ENCODE measurements at places on chromosomes 11 and 22.

GRCh38 chr11:33713151-33713855 is 12.7 kb upstream of the C11orf91 start:
- no peak for DNase-seq

DNA sequence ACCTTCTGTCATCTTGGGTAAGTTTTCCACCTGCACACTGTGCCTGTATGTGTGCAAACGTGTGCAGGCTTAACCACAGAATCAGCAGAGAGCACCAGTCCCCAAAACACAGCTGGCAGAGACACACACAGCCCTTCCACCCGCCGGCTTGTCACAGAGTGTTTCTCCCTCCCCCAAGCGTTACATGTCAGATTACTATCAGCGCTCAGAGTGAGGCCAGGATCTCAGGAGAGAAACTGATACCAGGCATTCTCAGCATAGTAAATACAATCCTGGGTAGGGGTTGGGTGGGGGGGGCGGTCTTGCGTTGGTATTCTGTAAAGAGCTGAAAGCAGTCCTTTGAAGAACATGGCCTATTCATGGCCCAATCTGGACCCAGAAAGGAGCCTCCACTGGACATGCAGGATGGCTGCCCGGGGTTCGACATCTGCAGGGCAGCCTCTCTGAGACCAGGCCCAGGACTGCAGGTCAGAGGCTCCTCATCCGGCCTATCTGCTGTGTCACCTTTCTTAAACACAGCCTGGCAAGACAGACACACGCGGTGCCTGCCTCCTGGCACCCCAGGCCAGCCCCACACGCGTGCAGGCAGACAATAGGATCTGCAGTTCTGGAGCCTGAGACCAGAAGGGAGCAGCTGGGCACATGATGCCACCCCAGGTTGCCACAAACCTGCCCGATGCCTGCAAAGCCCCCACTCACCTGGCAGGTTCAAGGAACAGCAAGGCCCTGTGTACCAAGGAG is 1.7 kb downstream of the OSBPL5 start:
- no peak for DNase-seq

DNA sequence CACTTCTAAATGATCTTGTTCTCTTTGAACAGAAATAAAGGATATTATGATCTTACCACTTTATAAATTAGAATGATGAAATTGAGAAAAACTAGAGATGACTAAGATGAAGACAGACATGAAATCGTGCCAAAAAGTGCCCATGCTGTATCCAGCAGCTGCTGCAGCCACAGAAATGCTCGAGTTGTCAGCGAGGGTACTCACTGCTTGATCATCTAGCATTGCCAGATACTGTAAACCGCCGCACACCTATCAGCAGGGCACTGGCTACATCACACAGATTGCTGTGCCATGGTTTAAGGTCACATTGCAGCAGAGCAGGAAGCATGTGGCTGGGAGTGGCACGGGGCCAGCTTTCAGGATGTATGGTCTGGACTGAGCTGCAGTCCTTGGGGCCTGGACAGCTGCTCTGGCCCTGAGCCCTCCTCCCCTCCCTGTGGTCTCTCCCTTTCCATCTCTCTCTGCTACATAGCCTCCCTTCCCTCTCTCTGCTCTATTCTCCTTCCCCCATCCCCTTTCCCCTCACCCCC is 51.0 kb upstream of the SEPTIN5 start:
- DNase-seq, result no peak

GRCh38 chr11:124814739-124815138 is 14.5 kb upstream of the MSANTD2 start:
- no peak for DNase-seq

GRCh38 chr11:13448876-13449275 is 14.1 kb downstream of the BTBD10 start:
- no peak for DNase-seq

- no peak for DNase-seq
Measured at GRCh38 chr11:34633640-34633989, 12.7 kb downstream of the EHF start.

DNA sequence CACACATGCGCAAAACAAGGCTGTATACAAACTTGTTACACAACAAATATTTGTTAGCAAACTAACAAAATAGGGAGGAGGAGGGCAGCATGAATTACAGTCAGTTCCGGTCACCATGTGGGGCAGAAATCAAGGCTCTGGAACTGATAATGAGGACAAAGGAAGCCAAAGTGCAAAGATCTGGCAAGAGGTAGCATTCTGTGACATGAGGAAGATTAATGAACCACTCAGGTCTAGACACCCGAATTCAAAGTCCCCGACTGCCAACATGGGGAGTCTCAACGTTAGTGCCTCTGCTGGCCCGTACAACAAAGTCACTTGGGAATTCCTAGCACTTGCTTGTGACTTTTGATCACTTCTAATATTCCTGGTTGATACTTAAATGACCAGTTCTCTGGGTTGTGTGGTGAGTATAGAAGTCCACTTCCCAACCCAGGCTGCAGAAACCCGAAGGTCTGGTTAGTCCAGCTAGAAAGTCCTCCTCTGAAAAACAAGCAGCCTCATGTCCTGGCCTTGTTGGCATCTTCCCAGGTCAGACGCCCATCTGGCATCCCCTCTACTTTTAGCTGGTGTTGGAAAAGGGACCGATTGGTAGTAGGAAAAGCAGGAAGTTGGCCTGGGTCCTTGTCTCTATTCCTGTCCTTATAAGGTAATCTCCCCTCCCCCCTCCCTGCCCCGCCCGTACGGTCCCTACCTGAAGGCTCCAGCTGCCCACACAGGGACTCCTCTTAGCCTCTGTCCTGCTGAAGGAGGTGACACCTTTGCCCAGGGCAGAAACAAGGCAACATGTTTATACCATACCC is 1.6 kb downstream of the SUN2 start:
- DNase-seq, result no peak

- no peak for DNase-seq
Measured at GRCh38 chr22:22098457-22099193, 116.0 kb upstream of the TOP3B start.

- no peak for DNase-seq
Measured at GRCh38 chr22:50257041-50257440, 4.4 kb downstream of the MAPK12 start.

- no peak for DNase-seq
Measured at GRCh38 chr11:45997599-45997998, 75.1 kb downstream of the LARGE2 start.
